D721Med (cell line): ENCODE measurements at places on chromosomes 6 and 20.

GRCh38 chr20:371755-372542, 8.6 kb upstream of the TRIB3 start:
- no peak for DNase-seq

DNA sequence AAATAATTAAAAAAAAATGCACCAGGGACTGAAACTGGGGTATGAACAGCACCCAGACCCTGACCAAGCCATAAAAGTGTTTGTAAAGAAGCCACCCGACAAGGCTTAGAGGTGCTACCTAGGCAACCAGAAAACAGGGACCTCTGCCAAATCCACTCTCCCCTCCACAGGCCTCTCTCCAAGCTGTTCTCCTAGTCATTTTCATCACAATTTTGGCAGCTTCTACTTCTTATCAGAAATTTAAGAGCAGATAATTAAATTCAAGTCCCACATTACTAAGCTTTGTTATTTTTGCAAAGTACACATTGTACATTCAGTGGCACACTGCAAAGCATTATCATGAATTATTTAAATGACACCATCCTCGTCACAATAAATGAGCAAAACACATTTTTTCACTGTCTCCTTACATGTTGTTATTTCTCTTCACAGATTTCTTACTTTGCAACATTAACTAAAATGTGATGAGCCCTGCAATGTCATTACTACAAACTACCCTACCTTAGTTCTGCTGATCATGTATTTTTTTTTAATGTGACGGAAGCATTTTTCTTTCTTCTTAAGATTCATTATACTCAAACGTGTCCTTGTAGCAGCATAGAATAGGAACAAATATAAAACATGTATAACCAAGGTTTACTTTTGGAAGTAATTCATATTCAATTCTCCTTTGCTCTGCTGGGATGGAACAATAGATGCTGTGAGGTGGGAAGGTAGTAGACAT, 38.1 kb downstream of the ECT2L start:
- DNase-seq, result no peak

DNA sequence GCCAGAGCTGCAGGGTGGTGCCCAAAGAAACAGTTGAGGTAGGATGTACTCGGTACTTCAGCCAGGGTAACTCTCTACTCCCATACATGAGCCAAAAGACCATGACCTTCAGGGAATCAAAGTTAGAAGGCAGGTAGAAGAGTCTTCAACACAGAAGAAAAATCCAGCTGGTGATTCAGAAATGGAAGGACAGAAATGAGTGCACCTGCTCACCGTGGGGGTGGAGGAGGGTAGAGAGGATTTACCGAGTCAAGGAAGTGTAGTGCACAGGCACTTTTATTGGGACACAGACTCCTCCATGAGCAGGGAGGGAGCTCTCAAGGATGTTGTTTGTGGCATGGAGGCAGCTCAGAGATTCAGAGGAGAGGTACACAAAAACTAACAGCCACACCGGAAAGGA, 330.3 kb upstream of the PRDM1 start:
- DNase-seq, result no peak

DNA sequence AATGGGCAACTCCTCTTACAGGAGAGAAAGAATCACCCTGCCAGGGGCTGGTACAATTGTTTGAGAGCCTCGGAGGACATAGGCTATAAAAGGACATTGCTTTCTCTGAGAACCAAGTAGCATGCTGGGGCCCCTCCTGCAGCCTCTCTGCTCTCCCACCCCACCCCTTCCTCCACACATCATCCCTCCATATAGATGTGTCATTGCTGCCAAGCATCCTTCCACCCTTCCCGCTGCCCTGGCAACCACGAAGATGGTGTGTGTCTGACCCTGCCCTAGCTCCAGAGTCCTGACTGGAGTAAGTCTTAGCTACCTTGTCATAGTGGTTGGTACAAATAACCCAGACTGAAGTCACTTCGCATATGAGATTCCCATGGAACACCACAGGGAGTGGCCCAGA, 129.7 kb downstream of the SNX5 start:
- DNase-seq, result no peak

GRCh38 chr6:122651031-122651430, 40.8 kb downstream of the PKIB start:
- no peak for DNase-seq

GRCh38 chr20:52665441-52665840, 306.7 kb upstream of the TSHZ2 start:
- DNase-seq, result no peak

GRCh38 chr6:45715508-45715803, 300.2 kb downstream of the CLIC5 start:
- no peak for DNase-seq
